ENCODE measurements at places on chromosomes 13 and 19.

GRCh38 chr13:42225051-42225450 is 46.9 kb upstream of the AKAP11 start:
- no peak for DNase-seq

GRCh38 chr19:36113894-36114720 is 568 bp downstream of the POLR2I start:
- DNase-seq = no peak

DNA sequence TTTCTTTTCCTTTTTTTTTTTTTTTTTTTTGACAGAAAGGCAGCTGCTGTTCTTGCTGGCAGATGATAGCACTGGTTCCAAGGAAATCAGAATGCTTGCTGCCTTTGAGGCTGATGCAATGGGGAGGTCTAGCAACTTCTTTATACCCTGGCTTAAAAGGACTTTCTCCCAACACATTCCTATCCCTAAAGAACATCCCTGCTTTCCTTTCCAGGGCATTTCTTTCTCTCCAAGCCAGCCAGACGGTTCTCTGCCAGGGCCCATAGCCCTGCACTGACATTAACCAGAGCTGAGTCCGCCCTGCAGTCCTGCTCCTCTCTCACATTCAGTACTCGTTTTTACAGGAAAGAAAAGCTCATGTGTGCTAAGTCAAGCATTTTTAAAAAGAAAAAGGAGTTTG is 133.9 kb upstream of the WASF3 start:
- DNase-seq = no peak

GRCh38 chr13:73492811-73493210 is 434.0 kb downstream of the KLF5 start:
- DNase-seq = no peak

GRCh38 chr19:29671393-29672160 is 6.3 kb downstream of the PLEKHF1 start:
- peak; percentile 74 for DNase-seq

DNA sequence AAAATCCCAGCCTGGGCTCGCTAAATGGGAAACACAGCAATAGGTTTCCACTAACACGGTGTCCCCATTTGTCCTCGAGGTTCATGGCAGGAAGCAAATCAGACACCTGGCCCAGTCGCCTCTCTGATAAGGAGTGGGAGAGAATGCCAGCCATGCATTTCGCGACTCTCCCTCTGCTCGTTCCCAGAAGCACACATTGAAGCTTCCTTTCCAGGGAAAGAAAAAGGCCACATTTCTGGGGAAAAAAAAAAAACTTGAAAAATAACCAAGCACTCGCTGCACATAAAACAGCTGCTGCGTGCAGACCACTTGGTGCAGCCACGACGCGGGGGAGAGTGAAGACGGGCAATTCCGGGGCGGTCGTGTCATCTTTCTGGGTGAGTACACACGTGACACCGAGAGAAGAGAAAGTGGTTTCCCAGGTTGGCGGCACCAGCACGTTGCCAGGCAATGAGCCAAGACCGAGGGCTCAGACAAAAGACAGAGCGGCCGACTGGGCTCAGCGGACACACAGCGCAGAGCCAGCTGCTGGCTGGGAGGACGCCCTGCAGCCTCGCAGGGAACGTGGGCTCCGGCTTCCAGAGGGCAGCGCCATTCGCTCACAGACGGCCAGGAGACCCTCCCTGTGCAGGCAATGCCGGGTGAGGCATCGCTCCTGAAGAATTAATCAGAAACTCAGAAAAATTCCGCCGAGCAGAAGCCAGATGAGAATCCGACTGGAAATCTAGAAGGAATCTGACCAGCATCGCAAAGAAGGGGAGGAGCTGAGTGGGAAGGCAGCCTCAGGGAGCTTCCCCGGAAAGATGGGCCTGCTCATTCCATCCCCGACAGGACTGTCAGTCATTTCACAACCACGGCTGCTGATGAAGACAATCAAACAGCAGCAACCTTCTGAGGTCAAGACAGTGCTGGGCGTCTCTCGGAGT is 83.2 kb upstream of the IRS2 start:
- DNase-seq = no peak

GRCh38 chr19:51096473-51097165 is 11.6 kb downstream of the CTU1 start:
- no peak for DNase-seq

DNA sequence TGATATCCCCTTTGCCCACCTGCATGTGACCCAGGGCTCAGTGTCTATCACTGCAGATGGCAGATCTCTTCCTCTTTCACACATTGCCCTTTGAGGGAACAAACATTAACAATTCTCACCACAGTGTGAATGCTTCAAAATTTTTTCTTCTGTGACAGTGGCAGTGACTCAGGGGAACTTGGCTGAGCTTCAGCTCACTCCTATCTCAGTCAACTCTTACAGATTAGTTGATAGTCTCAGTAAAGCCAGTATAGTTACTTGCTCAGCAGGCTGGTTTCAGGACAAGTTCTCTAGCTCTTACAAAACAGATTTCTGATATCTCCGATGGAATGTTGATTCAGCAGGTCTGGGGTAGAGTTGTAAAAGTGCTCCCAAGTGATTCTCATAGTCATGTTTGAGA is 166.9 kb downstream of the DLEU7 start:
- no peak for DNase-seq

- no peak for DNase-seq
Observed at GRCh38 chr13:97321616-97322321, 99.6 kb downstream of the MBNL2 start.

GRCh38 chr13:27917121-27917947 is 2.5 kb upstream of the PDX1 start:
- DNase-seq = no peak

DNA sequence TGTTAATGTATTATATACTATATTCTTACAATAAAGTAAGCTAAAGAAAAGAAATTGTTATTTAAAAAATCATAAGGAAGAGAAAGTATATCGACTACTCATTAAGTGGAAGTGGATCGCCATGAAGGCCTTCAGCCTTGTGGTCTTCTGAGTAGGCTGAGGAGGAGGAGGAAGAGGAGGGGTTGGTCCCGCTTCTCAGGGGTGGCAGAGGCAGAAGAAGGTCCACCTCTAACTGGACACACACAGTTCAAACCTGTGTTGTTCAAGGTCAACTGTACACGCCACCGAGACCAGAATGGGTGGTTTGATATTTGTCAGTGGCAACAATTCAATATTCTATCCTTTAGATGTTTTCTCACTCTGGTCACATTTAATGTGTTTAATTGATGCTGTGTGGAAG is 67.2 kb downstream of the ALOX5AP start:
- no peak for DNase-seq

- DNase-seq = no peak
Observed at GRCh38 chr13:114259974-114260373, 21.4 kb upstream of the UPF3A start.

- no peak for DNase-seq
Observed at GRCh38 chr13:110131424-110131823, 175.5 kb downstream of the COL4A1 start.

GRCh38 chr19:4580021-4580901 is 20.8 kb upstream of the SEMA6B start:
- no peak for DNase-seq

- no peak for DNase-seq
Observed at GRCh38 chr13:57673197-57673596, 41.7 kb downstream of the PCDH17 start.

- no peak for DNase-seq
Observed at GRCh38 chr19:16289594-16289993, 35.0 kb upstream of the KLF2 start.

DNA sequence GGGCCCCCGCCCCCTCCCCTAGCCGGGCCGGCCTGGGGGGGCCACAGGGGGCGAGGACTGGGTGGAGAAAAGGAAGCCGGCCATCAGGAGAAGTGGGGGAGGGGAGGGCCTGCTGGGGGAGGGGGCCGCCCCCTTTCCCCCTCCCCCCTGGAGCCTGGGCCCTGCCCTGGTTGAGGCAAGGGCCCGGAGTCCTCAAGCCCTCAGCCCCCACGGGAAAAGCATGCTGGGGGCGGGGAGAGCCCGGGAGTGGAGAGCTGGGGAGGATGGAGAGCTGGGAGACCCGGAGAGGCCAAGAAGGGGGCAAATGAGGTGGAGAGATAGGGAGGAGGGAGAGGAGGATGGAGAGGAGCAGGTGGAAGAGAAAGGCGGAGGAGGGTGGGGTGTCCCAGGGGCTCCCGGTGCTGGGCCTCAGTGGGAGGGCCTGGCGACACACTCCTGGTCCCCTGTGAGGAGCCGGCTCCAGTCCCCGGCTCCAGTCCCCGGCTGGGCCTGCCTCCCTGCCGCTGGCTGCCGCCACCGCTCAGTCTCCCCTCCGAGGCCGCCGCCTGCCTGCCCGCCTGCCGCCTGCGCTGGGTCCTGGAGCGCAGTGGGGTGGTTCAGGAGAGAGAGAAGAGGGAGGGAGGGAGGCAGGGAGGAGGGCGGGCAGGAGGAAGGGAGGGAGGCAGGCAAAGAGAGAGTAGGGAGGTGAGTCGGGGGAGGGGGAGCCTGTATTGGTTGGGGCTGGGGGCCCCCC is at the start of gene GRIK5:
Gene GRIK5, minus strand, starts transcription at position 588 of the 733 bp plus-strand sequence. CDS start 4,436 bp downstream, outside the sequence.
- DNase-seq = no peak

DNA sequence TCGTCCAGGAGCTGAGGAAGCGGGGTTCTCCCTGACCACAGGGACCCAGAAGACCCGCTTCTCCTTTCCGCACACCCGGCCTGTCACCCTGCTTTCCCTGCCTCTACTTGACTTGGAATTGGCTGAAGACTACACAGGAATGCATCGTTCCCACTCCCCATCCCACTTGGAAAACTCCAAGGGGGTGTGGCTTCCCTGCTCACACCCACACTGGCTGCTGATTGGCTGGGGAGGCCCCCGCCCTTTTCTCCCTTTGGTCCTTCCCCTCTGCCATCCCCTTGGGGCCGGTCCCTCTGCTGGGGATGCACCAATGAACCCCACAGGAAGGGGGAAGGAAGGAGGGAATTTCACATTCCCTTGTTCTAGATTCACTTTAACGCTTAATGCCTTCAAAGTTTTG is 18.9 kb downstream of the VASP start:
- no peak for DNase-seq

DNA sequence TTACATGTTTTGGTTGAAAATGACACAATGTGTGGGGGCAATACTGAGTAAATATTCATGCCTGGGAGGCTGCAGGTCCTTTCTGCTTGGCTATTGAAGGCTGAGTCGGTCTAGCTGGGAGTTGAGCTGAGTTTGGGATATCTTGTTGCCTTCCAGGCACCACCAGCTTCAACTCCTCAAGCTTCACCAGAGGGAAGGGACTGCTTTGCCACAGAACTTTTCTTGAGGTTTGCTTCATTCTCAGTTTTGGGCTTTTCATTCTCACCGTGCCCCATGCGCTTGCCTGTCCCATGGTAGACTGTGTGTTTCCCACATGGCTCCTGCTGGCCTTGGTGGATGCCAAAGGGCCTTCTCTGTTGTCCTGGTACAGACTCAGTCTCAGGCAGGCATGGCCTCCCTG is 198.2 kb upstream of the SOX1 start:
- no peak for DNase-seq

- no peak for DNase-seq
Observed at GRCh38 chr13:39374741-39375189, 228.2 kb downstream of the LHFPL6 start.

- DNase-seq = no peak
Observed at GRCh38 chr13:35797991-35798390, 321.5 kb upstream of the MAB21L1 start.

DNA sequence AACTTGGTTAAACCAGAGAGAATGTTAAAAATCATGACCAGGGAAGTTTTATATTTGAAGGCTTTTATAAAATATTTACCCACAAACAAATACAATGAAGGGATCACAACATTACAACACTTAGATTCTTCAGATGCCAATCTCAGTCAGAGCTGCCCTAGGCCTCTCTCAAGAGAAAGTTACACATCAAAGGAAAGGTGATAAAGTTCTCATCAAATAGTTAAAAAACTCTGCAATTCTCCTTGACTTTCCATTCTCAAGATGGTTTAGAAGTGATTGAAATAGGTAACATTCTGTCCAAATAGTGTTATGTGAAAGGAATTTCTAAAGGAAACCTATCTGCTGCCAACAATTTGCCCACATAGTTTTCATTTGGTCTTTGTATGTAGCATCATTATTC is 1115.2 kb upstream of the MIR17HG start:
- DNase-seq = no peak

- peak; percentile 56 for DNase-seq
Observed at GRCh38 chr19:46624958-46625661, at the start of gene PTGIR. Gene PTGIR (minus strand): TSS chr19:46625089. CDS start chr19:46624225, 864 bp downstream.

GRCh38 chr13:94270556-94270955 is 208.9 kb downstream of the DCT start:
- no peak for DNase-seq

DNA sequence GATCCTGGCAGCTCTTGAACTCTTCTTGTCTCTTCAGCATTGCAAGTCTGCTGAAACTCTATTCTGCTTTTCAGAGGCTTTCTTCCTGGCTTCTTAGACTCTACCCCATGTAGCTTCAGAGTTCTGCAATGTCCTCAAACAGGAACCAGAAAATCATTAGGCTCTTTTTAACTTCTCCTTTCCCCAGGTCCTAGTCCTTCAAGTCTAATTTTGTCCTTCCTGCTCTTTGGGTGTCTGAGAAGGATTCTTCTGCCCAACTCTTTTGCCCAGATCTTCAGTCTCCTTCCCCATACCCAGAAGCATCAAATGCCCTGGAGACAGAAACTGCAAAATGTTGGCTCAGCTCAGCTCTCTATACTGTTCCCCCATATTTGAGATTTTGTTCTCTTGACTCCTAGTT is 50.0 kb upstream of the CALM3 start:
- DNase-seq = no peak

- no peak for DNase-seq
Observed at GRCh38 chr19:27821418-27822018, 1391.4 kb downstream of the UQCRFS1 start.

All from CD4-positive, CD25-positive, alpha-beta regulatory T cell (primary cell).